ENCODE measurements at places on chromosomes 12 and 14.

DNA sequence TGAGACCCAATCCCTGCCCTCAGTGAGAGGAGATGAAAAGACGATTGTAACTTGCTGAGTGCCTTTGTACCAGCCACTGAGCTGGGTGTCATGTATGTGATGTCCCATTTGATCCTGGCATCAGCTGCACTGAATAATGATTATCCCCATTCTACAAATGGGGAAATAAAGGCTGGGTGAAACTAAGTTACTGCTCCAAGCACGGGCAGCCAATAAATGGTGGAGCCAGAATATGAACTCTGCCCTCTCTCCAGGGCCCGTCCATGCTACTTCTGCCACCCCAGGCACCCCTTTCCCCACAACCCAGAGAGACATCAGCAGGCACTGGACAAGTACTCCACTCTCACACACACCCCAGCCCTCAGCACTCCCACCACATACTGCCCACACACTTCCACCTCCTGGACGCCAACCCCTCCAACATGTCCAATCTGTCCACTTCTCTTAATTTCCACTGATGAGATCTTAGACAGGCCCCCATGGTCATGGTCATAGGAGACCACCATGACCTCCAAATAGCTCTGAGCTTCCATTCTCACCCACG, 115.8 kb downstream of the DICER1 start:
- DNase-seq, result no peak

DNA sequence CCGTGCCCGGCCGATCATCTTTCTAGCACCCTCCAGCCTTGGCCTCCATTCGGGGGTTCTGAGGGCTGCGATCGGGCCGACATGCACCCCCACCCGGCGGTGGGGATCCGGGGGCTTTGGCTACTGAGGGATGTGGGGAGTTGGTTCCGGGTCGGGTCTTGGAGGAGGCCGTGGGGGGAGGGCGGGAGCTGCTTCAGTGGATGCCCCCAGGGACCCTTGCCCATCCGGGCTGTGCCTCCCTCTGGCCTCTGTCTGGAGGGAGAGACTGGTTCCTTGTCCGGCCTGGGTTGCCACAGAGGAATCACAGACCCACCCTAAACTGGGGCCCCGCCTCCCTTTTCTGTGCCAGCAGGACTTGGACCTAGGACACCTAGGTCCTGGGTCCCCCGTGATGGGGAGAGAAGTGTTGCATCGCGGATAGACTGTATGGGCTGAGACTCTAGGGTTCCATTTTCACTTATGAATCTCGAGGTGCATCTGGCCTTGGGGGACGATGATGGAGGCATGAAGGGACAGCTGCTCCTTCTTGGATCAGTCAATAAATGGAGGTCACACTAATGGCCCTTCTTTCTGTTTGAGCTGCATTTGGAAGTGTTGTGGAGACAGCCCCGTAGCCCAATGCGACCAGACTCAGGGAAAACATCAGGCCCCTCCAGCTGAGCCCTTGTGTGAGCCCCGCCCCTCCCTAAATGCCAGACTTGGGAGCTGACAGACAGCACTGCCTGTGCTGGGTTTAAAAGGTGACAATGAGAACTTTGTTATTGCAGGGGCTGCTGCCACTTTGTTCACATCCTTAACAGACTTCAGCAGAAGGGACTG, 577 bp downstream of the DTX3 start:
- no peak for DNase-seq

DNA sequence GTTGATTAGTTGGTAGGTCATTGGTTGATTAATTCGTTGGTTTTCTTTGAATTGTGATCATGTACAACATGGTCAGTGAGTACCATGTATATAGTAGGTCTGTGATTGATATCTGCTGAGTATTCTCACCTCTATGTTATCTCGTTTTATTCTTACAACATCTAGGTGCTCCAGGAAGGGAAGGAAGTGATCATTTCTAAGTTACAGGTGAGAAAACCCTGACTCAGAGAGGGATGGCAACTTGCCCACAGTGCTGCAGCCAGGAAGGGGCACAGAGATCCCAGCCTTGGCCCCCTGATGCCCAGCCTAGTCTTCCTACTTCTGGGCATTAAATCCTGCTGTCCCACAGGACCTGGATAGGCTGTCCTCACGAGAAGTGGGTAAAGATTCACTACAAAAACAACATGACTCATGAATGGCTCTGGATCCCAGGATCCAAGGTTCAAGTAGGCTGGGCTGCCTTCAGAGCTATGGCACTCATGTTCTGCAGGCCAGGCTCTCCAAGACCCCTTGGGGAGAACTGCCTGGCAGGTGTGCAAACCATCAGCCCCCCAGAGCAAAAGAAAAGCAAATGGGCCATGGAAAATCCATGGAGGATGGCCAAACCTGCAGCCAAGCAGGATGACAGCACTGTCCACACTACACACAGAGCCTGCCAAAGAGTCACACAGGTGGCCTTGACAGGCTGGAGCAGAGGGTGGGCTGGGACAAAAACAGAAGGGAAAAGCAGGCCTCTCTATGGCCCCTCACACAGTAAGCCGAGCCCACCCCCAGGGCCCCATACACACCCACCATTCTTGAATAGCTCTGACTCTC, 146.2 kb downstream of the BCL11B start:
- DNase-seq, result no peak

DNA sequence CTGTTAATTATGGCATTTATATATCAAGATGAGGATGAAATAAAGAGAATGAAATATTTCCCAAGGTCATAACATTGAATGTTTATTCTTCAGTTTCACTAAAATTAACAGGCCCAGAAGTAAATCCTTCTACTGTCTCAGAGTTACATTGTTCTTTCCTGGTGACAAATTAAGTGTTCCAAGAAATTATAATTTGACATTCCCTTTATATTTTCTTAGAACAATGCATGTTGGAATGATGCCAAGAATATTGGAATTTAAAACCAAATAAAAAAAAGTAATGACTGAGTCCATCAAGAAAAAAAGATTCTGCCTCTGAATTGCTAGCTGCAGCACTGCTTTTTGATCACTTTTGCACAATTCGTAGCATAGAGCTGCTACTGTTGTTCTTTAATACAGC, 152.1 kb downstream of the METTL25 start:
- DNase-seq, result no peak

DNA sequence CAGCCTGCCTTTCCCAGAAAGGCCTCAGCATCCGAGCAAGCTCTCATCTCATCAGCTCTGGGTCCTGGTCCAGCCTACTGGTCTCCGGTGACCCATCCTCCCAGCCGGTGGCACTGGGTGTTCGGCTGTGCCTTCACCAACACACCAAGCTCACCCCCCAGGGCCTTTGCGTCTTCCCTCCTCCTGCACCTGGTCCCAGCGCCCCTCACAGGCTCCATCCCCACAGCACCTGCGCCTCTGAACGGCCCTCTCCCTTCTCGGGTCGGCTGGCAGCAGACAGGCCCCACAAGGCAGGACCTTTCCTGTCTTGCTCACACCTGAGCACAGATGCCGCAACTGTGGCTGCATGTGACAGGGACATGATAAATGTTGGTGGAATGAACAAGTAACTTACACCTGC, 13.1 kb downstream of the P2RX2 start:
- DNase-seq, result no peak

DNA sequence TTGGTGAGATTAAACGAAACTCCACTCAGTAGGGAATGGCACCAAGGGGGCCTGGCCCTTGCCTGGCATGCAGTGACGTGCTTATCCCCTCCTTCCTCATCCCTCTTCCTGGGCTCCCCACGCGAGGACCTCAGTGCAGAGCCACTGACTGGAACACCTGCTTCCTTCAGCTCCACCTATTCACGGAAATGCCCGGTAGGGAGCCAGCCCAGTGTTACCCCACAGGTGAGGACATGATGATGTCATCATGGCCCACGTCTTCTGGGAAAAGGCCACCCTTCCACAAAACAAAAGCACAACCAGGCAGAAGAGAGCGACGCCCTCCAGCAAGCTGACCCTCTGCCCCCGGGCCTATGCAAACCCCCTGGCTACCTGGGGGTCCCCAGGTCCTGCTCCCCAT, 42.1 kb downstream of the CCDC85C start:
- DNase-seq, result no peak

GRCh38 chr14:64196814-64197411, 97.3 kb downstream of the ESR2 start:
- no peak for DNase-seq

DNA sequence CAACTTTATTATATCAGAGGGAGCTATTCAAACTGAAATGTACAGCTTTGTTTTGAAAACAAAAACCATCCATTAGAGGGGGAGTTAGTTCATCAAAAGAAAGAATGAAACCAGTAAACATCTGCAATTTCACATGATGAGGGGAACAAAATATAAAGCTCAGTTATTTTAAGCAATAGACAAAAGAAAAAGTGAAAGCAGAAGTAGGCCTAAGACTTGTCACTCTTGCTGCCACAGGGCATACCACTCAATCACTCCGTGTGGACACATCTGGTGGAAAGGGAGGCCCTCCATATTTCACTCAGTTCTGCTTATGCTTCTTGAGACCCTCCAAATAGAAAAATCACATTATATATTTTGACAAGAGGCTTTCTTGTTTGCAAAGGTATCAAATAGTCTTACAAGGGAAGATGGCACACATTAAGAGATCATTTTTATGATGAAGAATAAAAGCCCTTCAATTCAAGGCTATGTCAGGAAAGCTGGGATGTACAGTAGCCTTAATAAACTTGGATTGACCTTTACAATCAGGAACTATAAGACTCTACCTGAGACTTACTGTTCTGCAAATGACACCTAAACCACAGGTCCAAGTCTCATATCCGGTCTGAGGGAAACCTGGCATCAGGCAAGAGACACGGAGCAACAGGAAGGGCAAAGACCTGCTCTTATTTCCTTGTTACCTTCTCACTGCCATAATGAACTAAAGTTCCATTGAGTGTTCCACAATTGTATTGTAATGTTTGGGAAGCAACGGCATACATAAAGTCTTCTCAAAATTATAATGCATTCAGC, 222.5 kb upstream of the GRIP1 start:
- DNase-seq, result no peak

- DNase-seq, result no peak
Measured at GRCh38 chr14:22210026-22210425, 379.0 kb downstream of the DAD1 start.

GRCh38 chr12:68479261-68479895, 131.3 kb upstream of the RAP1B start:
- DNase-seq, result no peak

- no peak for DNase-seq
Measured at GRCh38 chr14:37318938-37319337, 121.2 kb downstream of the MIPOL1 start.

DNA sequence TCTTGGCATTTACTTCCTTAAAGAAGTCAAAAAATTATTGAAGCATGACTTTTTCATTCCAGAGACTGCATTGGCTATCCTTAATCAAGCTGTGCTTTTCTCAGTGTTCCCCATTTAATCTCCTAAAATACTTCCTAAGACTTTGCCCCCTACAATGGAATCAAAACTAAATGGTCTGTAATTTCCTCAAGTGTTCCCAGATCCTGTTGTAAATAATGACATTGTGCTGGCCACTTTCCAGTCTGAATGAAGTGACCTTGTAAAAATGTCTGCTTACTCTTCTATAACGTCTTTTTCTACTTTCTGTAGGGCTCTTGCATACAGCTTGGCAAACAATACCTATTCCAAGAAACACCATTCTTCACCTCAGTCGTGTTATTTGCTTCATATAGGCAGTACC, 45.3 kb upstream of the MBIP start:
- DNase-seq, result no peak

- no peak for DNase-seq
Measured at GRCh38 chr12:124475295-124476010, 92.0 kb downstream of the NCOR2 start.

- no peak for DNase-seq
Measured at GRCh38 chr12:75822416-75822815, 209.2 kb downstream of the PHLDA1 start.

- DNase-seq, result no peak
Measured at GRCh38 chr12:75715323-75715644, 203.9 kb upstream of the KRR1 start.

DNA sequence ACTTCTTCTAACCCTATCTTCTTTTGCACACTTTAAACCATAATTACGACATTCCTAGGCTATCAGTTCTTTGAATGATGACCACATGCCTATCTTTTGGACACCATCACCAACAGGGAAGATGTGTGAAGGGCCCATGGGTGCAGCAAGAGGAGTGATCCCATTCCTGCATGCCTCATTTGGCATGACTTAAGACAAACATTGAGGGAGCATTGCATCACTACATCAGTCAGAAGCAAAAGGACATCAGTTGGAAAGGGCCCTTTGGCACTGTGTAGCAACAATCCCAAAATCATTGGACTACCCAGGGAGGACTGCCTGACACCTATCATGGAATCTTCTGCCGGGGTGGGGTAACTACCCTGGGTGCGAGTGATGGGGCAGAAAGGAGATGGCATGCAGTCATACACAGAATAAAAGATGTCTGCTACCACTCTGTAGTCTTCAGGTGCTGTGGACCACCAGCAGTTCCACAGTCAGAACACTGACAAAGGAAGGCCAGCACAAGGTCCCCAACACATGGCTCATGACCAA, 10.7 kb upstream of the TMBIM6 start:
- no peak for DNase-seq

DNA sequence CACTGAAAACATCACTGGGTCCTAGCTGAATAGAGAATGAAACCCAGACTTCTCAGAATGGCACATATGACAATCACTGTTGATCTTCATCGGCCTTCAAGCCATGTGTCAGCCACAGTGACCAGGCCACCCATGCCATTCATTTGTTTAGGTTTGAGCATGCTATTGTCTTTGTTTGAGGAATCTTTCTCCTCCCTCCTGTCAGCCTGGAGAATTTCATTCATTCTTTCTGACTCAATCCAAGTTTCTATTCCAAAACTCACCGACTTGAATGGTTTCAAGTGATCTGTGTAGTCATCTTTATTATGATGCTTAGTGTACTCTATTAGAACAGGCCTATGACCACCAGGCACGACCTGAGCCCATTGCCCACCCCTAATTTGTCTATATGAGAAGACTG, 106.3 kb downstream of the ETNK1 start:
- DNase-seq, result no peak

DNA sequence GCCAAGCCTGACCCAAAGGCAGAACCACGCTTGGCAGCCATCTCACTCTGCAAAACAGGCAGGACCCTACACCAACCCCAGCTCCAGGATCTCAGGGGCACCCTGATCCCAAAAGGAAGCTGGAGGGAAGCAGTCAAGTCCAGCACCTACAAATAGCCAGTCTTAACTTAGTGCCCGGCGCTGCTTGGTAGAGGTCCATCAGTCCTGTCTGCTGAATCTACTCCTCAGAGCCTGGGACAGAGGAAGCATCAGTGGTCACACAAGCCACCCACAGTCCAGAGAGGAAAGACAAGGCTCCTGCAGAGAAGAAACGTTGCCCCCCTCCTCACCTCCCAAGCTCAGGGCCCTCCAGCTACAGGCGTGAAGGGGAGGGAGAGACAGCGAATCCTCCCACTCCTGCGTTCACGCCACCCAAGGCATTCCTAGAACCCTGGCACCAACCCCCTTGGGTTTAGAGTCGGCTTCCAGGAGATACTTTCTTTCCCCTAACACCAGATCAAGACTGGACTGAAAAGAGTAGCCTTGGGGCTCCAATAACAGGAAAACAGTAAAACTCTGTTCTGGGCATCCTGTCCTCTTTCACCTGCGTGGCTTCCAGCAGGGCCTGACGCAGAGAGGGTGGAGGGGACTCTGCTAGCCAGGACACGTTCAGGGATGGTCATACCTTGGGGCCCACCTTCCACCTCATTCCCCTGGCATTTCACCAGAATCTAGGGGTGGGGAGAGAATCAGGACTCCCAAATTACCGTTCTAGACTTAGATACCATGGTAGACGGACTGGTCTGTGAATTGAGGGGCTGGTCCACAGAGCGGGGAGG, 1.2 kb downstream of the PXN start:
- DNase-seq, result no peak
